ENCODE measurements at places on chromosomes 6 and 20.
A peak's percentile ranks its signal among the peaks of the same experiment; 100 is the strongest.

GRCh38 chr6:108805611-108806167 is 42.5 kb upstream of the ARMC2 start:
- DNase-seq = no peak

DNA sequence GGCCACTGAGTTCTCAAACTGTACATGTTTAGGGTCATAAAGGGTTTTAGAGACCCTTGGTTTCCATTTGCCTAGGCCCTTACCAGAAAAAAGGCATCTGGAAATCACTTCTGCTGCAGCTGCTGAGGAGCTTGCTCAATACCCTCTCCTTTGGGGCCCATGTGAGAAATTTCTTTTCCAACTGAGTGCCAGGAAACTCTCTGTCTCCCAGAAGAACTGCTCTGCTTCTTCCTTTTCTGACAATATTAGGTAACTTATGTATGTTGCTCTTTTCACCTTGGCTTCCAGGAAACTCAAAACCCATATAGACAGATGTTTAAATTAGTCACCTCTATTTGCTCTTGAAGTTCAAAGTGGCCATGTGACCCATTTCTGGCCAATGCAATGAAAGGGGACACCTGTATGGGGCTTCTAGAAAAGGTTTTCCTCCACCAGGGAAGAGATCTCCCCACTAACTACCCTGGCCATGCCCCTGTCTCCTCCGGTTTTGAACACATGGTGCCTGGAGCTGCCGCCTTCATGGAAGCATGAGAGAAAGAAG is 121.6 kb downstream of the PREX1 start:
- no peak for DNase-seq

GRCh38 chr20:51889466-51889865 is 87.1 kb upstream of the SALL4 start:
- DNase-seq = no peak

- DNase-seq = no peak
These were observed 40.8 kb upstream of the RNF182 start for GRCh38 chr6:13883966-13884365.

DNA sequence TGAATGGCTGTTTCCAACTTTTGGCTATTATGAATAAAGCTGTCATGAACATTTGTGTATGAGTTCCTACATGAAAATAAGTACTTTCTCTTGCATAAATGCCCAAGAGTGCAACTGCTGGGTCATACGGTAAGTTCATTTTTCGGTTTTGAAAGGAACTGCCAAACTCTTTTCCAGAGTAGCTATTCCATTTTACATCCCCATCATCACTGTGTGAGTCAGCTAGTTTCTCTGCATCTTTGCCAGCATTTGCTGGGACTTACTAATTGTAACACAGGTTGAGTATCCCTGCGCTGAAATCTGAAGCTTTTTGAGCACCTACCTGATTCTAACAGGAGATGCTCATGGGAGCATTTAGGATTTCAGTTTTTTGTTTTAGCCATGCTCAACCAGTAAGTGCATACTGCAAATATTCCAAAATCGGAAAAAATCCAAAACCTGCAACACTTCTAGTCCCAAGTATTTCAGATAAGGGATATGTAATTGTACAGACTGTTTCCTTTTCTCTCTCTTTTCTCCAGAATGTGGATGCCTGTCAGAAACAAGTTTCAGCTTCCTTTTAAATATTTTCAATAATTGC is 118.4 kb downstream of the DTNBP1 start:
- no peak for DNase-seq

GRCh38 chr20:14512839-14513238 is 175.4 kb upstream of the FLRT3 start:
- DNase-seq = no peak

- DNase-seq = no peak
These were observed 618.5 kb downstream of the EYS start for GRCh38 chr6:65088575-65088974.

DNA sequence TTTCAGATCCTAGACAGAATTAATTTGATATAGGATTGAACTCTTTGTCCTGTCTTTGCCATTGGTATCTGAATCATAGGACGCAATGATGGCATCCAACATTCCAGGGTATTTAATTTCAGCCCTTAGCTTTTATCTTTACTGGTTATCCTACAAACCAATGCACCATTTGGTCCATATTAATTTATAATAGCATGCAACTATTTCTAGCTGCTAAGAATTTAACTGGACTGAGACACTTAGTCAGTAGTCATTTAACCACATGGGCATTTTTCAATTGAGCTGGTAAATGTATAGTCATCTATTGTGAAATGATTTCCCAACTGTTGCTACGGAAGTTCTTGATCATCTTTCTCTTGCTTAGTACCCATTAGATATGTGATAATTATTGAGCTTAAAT is 141.1 kb downstream of the CD164 start:
- no peak for DNase-seq

GRCh38 chr6:164151161-164152120 is 736.9 kb downstream of the QKI start:
- DNase-seq = no peak

- DNase-seq = no peak
These were observed 218.3 kb downstream of the HTR1B start for GRCh38 chr6:77245026-77245425.

- no peak for DNase-seq
These were observed 45.1 kb upstream of the B4GALT5 start for GRCh38 chr20:49758781-49759180.

GRCh38 chr6:39059496-39060310 is 11.1 kb downstream of the GLP1R start:
- no peak for DNase-seq

- DNase-seq = no peak
These were observed 882 bp upstream of the FAM184A start for GRCh38 chr6:119079283-119079809.

DNA sequence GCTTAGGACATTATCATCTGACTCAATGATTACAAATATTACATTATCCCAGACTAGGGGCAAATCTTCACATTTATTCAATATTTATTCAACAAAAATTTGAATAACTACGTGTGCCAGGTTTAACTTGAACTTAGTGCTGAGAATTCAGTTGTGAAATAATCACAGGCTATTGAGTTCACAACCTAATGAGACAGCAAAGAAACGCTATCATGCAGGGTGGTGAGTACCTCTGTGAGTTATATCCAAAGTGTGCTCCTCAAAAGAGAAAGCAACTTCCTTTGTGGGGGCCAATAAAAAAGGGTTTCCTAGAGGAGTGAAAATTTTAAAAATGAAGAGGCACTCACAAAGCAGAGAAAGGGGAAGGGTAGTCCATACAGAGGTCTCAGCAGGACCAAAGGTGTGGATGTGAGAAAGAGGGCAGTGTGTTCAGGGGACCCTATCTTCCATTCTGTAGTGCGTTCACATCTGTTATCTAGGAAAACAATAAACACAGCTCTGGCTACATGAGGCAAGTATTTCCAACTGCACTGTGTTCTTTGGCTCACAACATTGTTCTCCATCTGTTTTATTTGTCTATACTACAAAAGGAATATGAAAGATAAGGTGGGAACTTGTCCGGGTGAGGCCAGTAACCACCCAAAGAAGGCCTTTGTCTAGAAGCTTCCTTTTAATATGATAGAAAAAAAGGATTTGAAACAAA is 155.4 kb upstream of the MARCKS start:
- no peak for DNase-seq

DNA sequence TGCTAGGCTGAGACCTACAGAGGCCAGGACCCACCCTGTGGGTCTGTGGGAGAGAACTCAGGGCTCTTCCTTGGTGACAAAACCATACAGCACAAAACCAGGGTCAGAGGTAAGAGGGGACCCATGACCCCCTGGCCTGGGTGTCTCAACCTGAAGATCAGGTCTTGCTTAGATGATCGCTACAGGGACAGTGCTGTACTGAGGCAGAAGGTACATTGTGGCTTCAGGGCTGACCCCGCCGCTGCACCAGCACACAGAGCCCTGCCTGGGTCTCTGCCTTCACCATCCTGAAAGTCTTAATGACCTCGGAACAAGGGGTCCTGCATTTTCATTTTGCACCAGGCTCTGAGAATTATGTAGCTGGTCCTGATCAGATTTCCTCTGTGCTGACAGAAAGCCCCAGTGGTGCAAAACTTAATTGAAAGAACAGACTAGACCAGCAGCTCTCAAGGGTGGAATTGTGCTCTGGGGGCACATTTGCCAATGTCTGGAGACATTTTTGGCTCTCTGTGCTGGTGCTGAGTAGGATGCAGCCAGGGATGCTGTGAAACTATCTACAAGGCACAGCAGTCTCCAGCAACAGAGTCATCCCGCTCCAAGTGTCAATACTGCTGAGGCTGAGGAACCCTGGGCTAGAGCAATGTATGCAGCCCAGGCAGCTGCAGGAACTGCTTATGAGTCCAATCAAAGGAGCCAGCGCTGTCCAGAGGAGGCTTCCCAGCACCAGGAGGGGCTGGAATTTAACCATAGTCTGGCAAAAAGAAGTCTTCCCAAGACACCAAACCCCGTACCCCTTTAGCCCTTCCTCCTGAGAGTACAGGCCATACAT is 254.9 kb downstream of the ERMARD start:
- no peak for DNase-seq

DNA sequence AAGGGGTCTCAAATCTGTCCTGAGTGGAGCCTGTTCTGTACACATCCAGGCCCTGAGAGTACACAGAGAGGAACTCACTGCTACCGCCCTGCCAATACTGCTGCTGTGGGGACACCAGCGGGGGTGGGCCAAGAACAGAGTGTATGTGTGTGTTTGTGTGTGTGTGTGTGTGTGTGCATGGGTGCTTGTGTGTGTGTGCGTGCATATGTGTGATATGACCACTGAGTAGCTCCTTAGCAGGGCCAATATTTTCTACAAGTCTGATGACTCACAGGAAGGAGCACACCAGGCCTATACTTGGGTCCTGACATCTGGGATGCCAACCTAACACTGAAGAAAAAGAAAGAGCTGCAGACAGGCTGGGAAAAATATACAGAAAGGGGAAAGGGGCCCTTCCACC is 1.4 kb downstream of the RAET1E start:
- no peak for DNase-seq

DNA sequence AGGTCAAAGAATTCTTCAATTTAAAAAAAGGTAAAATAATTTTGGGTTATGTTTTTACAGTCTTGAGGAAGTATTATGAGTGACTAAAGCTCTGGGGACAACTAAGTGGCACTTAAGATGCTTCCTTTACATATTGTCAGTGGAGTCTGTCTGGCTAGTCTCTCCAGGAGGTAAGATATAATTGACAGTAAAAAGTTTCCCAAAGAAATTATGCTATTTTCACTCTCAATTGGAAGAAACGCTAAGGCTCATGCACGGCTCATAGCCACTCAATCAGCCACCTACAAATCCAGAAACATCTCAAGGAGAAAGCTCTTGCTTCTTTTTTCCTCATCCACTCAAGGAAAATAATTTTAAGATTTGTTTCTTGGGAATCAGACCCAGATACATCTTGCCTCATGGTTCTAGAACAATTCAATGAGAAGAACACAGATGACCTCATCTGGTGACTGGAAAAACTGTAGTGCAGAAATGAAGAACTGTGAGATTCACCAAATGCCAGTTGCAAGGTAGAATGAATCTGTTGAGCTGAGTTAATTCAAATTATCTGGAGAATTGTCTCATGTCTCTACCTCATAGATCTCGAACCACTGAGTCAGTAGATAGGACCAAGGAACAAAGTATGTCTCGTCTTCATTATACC is 252.9 kb downstream of the TPBG start:
- DNase-seq = no peak

DNA sequence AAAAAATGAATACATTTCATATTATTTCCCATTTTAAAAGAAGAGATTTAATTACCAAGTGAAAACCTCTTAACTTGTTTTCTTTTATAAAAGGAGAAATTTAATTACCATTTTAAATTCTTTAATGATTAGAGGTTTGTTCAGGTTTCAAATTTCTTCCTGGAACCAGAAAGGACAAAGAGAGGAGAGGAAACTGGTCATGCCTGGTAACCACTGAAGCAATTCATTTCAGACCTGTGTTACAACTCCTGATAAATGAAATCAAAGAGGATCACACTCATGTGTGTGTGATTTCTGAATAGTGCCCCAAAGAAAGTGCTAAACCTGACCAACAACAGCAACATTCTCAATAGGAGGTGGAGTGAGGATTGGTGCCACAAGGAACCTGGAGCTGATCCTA is 12.6 kb upstream of the SLPI start:
- no peak for DNase-seq

- DNase-seq = no peak
These were observed 12.8 kb downstream of the CLDN20 start for GRCh38 chr6:155276638-155277037.

DNA sequence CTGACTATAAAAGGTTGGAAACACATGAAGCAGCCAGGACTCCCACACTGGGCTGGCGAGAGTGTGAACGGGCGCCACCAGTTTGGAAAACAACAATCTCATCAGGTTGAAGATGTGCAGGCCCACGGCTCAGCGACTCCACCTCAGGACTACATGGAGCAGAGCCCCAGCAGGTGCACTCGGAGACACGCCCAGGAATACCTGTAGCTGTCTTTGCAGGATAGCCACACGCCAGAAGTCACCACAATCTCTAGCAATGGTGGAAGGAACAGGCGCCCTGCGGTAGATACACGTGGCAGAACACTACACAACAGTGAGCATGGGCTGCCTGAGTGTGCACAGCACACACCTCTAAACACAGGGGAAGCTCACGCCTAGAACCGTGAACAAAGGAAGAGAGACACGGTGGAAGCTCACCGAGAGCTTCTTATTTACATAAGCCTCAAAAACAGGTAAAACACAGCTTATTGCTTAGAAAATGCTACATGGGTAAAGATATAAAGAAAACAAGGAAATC is 28.7 kb upstream of the RPS6KA2 start:
- no peak for DNase-seq

GRCh38 chr6:157494132-157494710 is 113.2 kb downstream of the ZDHHC14 start:
- no peak for DNase-seq

GRCh38 chr20:64230461-64231145 is 24.9 kb upstream of the PCMTD2 start:
- DNase-seq = no peak

GRCh38 chr6:28161410-28162079 is 19.9 kb downstream of the ZKSCAN8 start:
- DNase-seq = peak; percentile 72

DNA sequence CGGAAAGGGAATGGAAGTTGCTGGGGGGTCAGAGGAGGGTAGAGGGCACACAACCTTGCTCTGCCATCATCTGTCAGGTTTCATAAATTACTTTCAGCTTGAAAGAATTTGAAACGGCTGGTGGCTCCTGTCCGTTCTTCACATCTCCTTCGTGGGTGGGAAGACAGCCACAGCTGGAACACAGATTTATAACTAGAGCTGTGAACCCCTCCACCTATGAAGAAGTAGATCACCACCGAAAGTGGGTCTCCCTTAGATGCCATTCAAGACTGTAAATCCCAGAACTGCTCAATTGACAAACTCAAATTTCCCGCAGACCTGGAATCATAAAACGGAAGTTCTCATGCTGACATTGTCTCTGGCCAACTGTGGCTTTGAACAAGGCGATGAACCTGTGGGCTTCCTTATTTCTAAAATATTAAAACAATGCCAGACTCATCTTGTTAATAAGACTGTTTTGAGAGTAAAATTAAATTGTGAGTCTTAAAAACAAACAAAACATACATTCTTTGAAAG is 65.3 kb downstream of the BTBD3 start:
- no peak for DNase-seq

GRCh38 chr6:3937438-3937837 is 88.3 kb downstream of the FAM50B start:
- no peak for DNase-seq

GRCh38 chr20:49426873-49427272 is 55.6 kb downstream of the KCNB1 start:
- DNase-seq = no peak

- DNase-seq = no peak
These were observed 15.2 kb downstream of the RSPH4A start for GRCh38 chr6:116631379-116631990.

Data from activated T-helper 9 cell treated with anti-CD3 and anti-CD28 coated beads, Interleukin-2, amount 50 U/mL, for 16 hours (primary cell).